ENCODE measurements at places on chromosomes 3 and 15.

- peak overlapping the region; percentile 55 for H3K27ac ChIP-seq
- no peak overlapping the region for H3K4me3 ChIP-seq
- DNase-seq = no peak
- H3K36me3 ChIP-seq = no peaks in the 10 kb centered on the region
- H3K4me1 ChIP-seq = peaks cover 5% of the 10 kb centered on the region
- no peaks in the 10 kb centered on the region for H3K27me3 ChIP-seq
Measured at GRCh38 chr15:71708051-71708429, 102.3 kb upstream of the NR2E3 start.

- no peaks in the 10 kb centered on the region for H3K4me1 ChIP-seq
- H3K27me3 ChIP-seq = no peaks in the 10 kb centered on the region
- H3K27ac ChIP-seq = no peak overlapping the region
- no peaks in the 10 kb centered on the region for H3K36me3 ChIP-seq
- H3K4me3 ChIP-seq = no peak overlapping the region
Measured at GRCh38 chr3:39960515-39961191, 151.2 kb downstream of the MYRIP start.

- H3K4me3 ChIP-seq = no peak overlapping the region
- no peaks in the 10 kb centered on the region for H3K27me3 ChIP-seq
- no peaks in the 10 kb centered on the region for H3K36me3 ChIP-seq
Measured at GRCh38 chr3:33482111-33482521, 41.9 kb upstream of the UBP1 start.

- no peaks in the 10 kb centered on the region for H3K4me1 ChIP-seq
- H3K4me3 ChIP-seq = no peak overlapping the region
- H3K36me3 ChIP-seq = no peaks in the 10 kb centered on the region
- DNase-seq = no peak
Measured at GRCh38 chr3:154482507-154482906, 52.5 kb upstream of the GPR149 start.

DNA sequence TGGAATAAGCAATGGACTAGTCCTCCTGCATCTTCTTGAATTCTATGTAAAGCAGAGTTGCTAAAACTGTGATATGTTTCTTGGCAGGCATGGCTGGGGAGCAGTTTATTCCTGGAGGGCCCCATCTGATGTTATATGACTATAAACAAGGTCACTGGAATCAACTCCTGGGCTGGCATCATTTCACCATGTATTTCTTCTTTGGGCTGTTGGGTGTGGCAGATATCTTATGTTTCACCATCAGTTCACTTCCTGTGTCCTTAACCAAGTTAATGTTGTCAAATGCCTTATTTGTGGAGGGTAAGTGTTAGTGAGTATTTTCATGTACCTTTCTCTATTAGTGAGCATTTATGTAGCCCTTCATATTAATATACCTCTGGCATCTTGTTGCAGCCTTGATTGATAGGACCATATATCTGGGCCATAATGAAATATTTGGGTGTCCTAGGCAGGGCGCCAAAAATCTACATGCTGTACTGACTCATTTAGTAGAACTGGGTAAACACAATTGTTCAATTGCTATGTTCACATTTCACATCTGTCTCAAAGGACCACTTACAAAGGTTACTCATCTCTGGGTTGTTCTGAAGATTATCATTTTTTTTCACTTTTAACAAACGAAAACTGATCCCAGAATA is 52.6 kb upstream of the ADGRG7 start:
- no peaks in the 10 kb centered on the region for H3K4me1 ChIP-seq
- H3K27ac ChIP-seq = no peak overlapping the region
- H3K27me3 ChIP-seq = no peaks in the 10 kb centered on the region
- no peaks in the 10 kb centered on the region for H3K36me3 ChIP-seq
- no peak for DNase-seq

DNA sequence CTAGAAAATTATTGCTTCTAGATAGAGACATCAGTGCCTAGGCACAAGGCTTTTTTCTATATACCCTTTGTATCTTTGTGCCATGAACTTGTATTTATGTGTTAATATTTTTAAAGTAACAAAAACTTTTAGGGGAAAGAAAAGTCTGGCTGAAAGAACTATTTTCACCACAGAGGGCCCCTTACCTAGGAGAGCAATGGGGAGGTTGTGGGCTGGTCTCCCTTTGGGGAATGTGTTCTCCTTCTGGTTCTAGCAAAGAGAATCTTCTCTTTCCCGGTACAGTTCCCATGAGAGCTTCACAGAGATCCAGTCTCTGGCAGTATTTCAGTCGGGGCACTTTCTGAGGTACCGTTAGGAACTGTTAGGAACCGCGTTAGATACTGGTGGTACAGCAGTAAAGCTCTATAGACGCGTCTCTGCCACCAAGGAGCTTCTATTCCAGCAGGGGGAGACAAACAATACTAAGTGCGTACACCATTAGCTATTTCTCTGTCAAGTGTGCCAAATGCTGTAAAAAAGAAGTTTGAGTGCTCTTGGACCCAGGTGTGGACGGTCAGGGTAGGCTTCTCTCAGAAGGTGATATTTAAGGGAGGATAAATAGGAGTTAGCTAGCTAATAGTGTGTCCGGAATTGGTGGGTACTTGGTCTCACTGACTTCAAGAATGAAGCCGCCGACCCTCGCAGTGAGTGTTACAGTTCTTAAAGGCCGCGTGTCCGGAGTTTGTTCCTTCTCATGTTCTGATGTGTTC is 4.6 kb upstream of the EPB42 start:
- H3K27me3 ChIP-seq = no peaks in the 10 kb centered on the region
- no peaks in the 10 kb centered on the region for H3K4me1 ChIP-seq
- no peaks in the 10 kb centered on the region for H3K36me3 ChIP-seq
- peak; percentile 58 for DNase-seq

DNA sequence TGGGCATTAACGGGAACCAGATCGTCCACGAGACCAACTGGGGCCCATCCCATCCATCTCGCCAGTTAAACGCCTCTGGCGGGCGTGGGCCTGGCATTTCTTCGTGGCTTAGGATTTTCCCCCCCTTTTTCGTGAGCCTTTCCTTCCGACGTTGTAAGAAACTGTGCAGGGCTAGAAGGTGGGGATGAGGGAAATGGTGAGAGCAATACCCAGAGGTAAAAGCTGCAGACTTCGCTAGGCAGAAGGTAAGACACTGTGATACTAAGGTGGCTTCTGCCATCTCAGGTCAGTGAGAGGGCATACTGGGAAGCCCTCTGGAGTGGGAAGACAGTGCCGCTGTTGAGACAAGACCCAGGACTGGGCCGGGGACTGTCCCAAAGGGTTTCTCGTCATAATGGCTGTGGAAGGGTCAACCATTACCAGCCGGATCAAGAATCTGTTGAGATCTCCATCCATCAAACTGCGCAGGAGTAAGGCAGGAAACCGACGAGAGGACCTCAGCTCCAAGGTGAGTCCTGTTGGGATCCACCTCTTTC is 666 bp downstream of the MAPKBP1 start:
- H3K27me3 ChIP-seq = no peaks in the 10 kb centered on the region
- no peaks in the 10 kb centered on the region for H3K4me1 ChIP-seq
- no peaks in the 10 kb centered on the region for H3K36me3 ChIP-seq
- no peak for DNase-seq
- peak overlapping the region; percentile 93 for H3K27ac ChIP-seq

GRCh38 chr3:145188079-145188770 is 972.8 kb downstream of the PLOD2 start:
- DNase-seq = no peak
- H3K27ac ChIP-seq = no peak overlapping the region
- H3K4me1 ChIP-seq = no peaks in the 10 kb centered on the region
- no peak overlapping the region for H3K4me3 ChIP-seq
- no peaks in the 10 kb centered on the region for H3K27me3 ChIP-seq

Measured in small intestine (tissue), 16 donors.